CD4-positive, alpha-beta T cell treated with Interferon gamma for 1 hour (primary cell): ENCODE measurements at places on chromosomes 16 and 17.
A peak's percentile ranks its signal among the peaks of the same experiment; 100 is the strongest.

DNA sequence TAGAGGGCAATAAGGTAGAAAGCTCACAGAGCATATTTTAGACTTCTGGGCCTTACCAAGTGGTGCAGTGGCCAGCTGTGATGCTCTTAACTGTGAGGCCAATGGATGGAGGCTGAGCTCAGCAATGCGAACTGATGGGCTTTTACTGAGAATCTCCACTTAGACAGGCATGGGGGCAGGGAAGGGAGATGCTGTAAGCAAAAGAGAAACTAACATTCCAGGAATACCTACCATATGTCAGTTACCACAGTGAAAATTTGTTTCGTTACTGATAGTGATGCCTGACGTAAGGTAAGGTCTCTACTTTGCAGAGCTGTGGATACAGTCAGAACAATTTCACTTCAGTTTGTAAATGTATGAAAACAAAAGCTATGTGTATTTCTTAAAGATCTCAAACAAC is 250.6 kb upstream of the ZFHX3 start:
- DNase-seq = no peak

DNA sequence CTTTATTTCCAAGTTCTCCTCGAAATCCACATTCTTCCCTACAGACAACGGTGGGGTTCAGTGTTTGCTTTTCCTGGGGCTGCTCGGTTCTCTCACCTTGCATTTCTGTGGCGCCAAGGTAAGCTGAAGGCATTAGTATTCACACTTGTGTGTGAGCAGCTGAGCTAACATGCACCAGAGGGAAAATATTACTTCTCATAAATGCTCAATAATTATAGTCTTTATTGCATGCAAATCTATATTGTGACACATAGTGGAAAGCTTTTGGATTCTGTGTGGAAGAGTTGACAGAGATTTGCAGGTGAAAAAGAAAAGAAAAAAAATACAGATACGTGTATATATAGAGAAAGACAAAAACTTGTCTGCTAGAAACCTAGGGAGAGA is 411.8 kb downstream of the MAF start:
- no peak for DNase-seq

GRCh38 chr16:17603626-17604025 is 132.9 kb upstream of the XYLT1 start:
- DNase-seq = no peak

GRCh38 chr17:50162466-50163254 is 3.1 kb upstream of the SGCA start:
- DNase-seq = no peak

- DNase-seq = no peak
These were observed 129.0 kb downstream of the KATNIP start for GRCh38 chr16:27678955-27679354.

- DNase-seq = no peak
These were observed 14.7 kb upstream of the BCAR1 start for GRCh38 chr16:75265911-75266701.

DNA sequence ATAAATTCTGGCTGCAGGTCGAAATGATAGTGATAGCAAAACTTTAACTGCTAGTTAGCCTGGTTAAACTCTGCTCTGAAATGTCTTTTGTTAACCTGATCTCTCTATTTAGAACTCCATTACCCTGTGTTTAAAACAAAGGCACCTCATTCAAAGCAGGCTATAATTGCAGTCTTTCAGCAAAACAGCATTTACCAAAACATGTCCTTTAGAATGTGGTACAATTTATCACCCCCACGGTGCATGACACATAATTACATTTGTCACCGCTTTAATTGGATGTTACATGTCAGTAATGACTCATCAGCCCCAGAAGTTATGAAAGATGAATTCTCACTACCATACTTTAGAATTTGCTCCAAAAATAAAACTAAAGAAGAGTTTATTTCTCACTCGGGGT is 295.4 kb downstream of the TOX3 start:
- DNase-seq = no peak

- DNase-seq = no peak
These were observed at the start of gene ARHGAP44 for GRCh38 chr17:12789481-12790248. TSS of gene ARHGAP44 (plus strand) at chr17:12789498. CDS start at chr17:12789839, 341 bp downstream.

- DNase-seq = no peak
These were observed 29.4 kb upstream of the PRKCA start for GRCh38 chr17:66272811-66273585.

DNA sequence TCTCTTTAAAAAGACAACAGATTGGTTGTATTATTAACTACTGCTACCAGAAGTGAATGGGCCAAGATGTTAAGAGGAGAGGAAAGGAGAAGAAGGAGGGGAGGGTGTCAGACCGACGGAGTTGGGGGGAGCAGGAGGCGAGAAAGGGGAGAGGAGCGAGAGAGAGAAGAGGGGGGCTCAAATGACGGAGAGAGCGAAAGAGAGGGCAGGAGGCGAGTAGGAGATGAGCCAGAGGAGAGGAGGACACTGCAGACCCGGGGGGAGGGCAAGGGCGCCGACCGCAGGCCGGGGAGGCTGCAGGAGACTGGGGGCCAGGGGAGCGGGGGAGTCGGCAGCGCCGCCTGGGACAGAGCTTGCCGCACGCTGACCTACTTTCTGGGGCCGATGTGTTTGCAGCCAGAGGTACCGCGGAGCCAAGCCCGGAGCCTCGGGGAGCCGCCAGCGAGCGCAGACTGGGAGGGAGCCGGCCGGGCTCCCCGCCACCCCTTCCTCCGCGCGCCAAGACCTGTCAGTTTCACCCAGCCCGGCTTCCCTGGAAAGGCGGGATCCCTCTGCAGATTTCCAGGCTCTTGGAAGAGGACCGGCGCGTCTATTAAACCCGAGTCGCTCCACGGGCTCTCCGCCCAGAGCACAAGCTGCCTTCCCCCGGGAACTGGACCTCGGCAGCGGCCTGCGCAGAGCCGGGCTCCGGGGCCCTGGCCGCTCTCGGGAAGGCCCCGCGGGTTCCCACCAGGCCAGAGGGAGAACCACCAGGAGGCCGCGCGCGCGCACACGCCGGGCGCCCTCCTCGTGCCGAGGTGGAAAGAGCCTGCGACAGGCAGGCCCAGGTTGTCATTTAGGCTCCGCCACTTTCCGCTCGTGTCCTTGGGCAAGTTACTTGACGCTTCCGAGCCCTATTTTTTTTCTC is 74.6 kb downstream of the CMC2 start:
- DNase-seq = no peak

DNA sequence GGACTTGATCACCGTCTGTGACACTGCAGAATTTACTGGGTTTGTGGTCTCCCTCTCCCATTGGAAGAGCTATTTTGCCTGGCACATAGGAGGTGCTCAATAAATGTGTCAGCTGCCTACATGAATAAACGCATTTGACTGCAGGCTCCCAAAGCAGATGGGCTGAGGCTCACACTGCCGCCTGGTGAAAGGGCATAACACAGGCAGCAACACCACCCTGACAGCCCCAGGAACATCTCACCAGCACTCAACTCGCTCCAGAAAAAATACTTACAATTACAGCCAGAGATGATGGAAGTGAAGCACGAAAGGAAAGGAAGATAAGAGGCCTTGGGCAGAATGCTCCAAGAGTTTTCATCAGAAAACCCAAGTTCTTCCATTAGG is 73.9 kb downstream of the RPH3AL start:
- DNase-seq = no peak

DNA sequence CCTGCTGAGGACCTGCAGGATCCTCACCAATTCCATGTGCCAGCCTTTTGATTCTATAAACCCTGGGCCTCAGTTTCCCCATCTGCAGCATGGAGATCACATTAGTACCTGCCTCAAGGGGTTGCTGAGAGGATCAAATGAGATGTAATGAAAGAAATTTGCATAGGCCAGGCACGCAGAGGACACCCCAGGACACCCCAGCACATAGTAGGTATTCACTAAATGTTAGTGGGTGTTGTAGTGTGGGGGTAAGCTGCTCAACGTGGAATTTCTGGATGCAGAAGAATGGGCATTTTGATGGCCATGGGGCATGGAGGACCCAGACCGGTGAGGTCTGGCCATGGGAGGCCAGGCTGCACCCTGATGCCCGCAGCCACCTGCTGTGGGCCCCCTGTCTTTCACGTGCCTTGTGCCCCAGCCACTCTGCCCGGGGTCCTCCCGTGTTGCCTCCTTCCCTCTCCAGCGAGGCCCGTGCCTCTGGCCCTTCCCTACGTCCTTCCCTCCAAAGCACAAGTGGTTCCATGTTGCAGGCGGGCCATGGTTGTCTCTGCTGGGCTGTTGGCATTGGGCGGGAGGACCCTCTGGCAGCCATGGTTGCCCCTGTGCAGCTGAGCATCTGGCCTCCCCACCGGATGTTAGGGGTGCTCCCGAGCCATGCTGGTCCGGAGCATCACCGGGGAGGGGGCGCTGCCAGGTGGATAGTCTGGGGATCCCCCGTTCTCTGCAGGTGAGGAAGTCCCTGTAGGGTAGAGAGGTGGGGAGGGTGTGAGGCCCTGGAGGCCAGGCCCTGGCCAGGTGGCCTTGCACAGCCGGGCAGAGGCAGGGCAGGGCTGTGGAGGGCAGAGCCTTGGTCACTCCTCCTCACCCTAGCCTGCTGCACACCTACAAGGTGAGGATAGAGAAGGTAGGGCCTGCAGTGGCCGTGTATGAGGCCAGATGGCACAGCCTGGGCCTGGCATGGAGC is 8.6 kb downstream of the MAP2K3 start:
- no peak for DNase-seq

GRCh38 chr16:22313876-22314470 is 16.8 kb downstream of the POLR3E start:
- DNase-seq = no peak

DNA sequence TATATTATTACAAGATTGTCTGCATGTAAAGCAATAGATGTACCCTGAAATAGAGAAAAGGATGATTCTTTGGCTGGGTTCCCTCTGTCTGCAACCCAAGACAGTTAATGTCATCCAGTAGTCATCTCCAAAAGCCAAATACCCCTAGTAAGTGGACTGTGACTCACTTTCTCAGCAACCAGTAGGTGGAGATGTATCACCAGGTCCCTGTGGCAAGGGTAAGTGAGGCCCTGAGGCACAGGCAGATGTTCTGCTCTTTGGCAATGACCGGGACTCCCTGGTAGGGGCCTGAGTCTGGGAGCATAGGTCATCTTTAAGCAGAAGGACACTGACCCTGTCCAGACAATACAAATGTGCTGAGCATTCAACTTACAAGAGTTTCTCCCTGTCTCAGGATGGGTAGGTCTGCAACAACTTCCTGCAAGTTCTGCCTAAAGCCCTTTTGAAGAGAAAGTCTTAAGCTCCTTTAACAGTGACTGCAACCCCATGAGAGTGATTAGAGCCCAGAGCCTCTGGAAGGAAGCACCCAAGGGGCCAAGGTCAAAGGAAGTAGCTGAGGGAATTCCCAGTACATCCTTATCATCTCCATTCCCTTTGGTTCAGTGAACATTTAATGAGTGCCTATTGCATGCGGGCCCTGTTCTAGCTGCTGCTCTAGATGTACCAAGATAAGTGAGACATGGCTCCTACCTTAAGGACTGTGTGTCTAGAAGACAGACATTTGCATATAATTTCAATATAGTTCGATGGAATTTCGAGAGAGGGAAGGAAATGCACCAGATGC is 31.9 kb downstream of the PMP22 start:
- DNase-seq = peak; percentile 20

GRCh38 chr16:14955546-14956231 is 18.4 kb downstream of the NPIPA1 start:
- DNase-seq = no peak

DNA sequence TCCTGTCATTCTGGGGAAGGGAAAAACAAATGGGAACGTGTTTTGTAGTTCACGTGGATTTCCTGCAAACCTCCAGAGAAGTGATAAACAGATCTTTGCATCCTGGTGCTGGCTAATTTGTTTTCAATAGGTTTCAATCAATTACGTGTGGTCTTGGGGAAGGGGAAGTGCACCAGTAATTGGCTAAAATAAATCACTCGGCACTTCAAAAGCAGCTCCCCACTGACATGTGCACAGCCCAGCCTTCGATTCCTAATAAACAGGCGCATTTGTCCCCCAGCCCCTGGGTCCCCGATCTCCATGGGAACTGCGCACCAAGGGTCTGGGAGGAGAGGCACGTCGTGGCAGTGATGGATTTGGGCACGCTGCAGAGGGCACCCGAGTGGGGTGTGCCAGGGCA is 112.9 kb upstream of the GSE1 start:
- DNase-seq = no peak

DNA sequence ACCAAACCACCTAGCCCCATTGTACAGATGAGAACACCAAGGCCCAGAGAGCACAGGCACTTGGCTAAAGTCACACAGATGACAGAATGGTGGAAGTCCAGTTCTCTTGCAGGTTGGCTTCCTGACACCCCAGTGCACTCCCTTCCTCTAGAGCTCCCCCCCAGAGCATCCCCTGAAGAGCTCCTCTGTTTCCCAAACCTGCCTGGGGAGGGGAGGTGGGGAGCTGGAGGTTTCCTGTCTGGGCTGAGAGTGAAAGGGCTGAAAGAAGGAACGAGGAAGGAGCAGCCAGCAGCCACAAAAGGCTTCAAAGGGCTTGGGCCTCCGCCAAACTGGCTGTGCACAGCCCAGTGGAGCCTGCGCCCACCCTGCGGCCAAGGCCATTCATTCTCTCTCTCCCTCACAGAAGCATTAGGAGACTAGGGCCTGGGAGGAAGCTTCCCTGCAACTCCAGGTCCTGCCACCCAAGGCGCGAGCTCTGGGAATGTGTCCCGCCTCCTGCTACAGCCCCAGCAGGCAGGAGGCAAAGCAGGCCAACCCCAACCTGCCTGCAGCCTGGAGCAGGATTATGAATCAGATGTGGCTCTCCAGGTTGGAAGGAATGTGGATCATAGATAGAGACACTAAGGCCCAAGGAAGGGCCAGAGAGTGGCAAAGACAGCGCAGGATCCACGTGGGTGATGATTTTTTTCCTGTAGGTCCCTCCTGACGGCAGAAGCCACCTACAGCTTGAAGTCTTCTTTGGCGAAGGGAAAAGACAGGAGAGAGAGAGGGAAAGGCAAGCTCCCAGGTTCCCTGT is 913 bp downstream of the SLC13A5 start:
- DNase-seq = no peak
